ENCODE measurements at places on chromosomes 7 and 10.

- no peak for DNase-seq
Measured at GRCh38 chr10:124671486-124672075, 72.6 kb downstream of the FAM53B start.

DNA sequence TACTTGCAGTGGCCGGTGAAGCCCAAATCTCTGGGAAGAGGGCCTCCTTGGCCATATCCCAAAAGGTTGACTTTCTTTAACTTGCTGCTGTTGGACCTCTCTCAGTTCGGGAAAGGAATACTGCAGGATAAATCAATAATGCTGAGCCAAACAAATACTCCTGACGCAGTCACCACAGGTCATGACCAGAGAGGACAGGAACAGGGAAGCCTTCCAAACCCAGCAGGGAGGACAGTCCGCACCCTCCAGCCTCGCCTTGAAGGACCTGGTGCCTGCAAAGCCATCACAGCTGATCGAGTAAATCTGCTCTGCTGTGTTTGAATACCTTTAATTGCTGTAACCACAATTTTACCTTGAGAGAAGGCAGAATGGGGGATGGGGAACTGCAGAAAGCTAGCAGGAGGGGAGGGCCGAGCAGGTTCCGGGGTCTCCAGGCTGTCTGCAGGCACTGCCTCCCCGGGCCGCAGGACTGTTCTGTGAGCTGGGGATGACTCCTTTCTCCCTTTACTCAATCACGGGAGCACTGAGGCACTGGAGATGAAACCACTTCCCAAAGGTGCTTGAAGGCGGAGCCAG, 20.8 kb upstream of the INSIG1 start:
- DNase-seq: no peak

- DNase-seq: no peak
Measured at GRCh38 chr7:116709336-116709735, 37.3 kb downstream of the MET start.

GRCh38 chr7:98221611-98222532, 10.6 kb downstream of the BHLHA15 start:
- no peak for DNase-seq

GRCh38 chr10:109914966-109915365, 8.3 kb downstream of the XPNPEP1 start:
- DNase-seq: no peak

DNA sequence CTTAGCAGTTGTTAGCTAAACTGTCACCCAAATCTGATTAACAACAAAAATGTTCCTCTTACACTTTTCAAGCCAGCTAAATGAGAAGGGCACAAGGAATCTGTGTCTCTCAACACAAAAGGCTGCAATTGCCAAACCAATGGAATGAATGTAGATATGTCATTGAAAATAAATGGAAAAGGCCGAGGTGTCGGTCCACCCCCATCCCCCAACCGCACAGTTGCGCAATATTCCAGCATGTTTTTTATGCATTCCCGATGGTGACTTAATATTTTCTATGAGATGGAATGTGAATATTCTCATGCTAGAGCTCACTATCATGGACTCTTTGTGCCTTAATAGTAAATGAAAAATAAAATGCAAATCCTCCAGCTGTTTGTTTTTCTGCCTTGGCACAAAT, 181.6 kb upstream of the LRGUK start:
- no peak for DNase-seq

GRCh38 chr10:30176776-30177533, 117.6 kb upstream of the JCAD start:
- DNase-seq: no peak

GRCh38 chr7:26081638-26082037, 70.4 kb upstream of the NFE2L3 start:
- DNase-seq: no peak

DNA sequence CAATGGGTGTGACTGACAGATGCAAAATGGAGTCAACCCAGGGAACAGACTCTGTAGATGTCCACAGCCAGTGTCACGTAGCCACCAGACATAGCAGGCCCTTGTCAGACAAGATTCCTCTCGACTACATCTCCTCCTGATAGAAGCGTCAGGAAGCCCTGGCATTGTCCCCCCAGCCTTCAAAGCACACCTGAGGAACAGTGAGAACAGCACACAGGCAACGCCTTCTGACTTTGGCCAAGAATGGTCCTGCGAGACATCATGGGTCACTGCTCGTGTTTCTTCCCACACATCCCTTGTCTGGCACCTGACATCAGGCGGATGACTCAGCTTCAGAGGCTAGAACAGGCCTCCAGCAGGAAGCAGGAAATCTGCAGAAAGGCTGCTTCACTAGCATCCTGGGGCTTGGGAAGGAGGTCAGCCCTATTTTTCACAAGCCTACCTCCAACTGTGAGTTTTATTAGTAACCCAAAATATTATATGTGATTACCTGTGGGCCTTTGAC, 52.8 kb upstream of the GPR26 start:
- DNase-seq: no peak

DNA sequence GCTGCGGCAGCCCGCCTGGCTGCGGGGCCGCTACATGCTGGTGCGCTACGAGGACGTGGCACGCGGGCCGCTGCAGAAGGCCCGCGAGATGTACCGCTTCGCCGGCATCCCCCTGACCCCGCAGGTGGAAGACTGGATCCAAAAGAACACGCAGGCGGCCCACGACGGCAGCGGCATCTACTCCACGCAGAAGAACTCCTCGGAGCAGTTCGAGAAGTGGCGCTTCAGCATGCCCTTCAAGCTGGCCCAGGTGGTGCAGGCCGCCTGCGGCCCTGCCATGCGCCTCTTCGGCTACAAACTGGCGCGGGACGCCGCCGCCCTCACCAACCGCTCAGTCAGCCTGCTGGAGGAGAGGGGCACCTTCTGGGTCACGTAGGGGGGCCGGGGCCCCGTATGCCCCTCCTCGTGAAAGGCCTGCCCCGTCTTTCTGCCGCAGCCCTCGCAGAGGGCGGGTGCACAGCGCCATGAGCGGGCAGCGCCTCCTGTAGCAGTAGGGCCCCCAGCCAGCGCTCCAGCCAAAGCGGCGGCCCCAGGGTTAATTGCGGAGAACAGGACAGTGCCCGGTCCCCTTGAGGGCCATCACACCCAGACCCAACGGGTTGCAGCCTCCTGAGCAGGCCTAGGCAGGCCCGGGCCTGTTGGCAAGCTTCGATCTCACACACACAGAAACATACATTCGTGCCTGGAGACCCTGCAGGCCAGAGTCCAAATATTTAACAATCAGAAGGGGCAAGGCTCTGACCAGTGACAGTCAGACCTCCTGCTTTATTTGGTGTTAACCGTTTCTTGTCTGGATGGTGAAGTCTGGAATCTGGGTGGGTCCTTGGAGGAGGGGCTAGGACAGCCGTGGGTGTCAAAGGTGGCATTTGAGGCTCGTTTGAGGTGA, 44.1 kb downstream of the CHST3 start:
- no peak for DNase-seq

DNA sequence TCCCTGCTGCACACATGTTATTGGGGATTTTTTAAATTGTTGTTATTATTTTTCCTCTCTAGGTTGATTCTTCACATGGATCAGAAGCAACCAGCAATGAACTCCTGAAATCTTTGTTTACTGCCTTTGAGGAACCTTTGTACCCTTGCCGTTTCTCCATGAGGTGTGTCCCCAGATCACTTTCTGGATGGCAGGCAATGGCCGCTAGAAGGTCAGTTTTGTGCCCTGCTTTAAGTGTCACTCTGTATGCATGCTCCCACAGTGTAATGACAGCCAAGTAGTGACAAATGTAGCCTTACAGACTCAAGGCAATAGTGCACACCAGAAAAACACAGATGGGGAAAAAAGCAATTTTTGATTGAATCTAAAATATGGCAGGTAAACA, 47.7 kb upstream of the NRP1 start:
- DNase-seq: no peak

DNA sequence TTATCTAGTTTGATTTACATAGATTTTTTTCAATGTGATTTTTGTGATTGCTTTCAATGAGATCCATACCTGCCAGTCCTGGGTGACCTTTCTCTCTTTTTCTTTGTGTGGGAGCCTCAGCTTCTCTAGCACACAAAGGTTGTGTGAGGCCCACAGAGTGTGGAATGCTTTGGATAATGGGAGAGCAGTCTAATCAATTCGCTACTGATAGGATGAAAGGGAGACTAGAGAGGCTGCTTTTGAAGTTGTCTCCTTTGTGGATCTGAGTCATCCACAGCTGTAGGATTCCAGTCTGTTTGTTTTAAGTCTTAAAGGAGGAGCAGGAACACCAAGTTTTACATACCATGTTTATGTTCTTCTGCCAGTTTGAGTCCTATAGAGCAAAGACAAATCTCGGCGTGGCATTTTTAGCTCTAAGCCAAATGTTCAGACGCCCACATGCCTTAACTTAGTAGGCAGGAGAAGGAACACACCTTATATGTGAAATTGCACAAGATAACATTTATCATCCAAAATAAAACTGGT, 330.0 kb downstream of the ARL4A start:
- no peak for DNase-seq

DNA sequence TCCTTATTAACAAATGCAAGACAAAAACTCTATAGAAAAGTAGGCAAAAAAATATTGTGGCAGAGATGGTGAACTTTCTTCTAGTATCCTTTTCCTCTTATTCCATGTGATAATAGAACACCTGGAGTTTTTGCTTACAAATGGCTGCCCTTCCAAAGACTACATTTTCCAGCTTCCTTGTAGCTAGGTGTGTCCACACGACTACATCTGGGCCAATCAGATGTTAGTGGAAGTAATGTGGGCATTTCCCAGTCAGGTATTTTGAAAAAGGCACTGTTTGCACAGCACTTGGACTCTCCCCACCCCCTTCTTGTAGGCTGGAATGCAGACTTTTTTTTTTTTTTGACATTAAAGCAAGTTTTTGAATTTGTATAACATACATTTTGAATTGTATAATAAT, 105.5 kb upstream of the TBX20 start:
- no peak for DNase-seq

GRCh38 chr10:17316488-17317170, 88.6 kb downstream of the VIM start:
- DNase-seq: no peak

GRCh38 chr7:85474234-85474633, 287.4 kb upstream of the SEMA3D start:
- DNase-seq: no peak

DNA sequence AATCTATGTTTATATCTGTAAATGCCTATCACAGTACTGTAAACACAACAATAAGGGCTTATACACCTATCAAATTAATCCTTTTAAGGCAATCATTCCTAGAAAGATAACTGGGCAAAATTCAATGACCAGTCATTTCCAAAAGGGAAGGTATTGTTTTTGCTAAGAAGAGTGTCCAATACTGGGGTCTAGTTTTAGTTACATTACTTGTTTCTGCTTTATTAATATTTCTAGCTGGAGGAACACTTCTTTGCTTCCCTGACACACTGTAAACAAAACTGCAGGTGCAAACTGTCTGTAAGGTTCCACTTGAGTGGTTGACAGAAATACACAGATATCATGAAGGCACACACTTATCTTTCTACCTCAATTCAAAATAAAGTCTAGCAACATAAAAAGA, 84.2 kb upstream of the FAM133B start:
- DNase-seq: no peak

Measured in GM19239 (cell line).